ENCODE measurements at places on chromosomes 13 and 19. TPM values are rescaled to one million over a fixed set of nuclear protein-coding genes. Genes with fewer than 3 reads are reported as not detected.
A peak's percentile ranks its signal among the peaks of the same experiment; 100 is the strongest.

DNA sequence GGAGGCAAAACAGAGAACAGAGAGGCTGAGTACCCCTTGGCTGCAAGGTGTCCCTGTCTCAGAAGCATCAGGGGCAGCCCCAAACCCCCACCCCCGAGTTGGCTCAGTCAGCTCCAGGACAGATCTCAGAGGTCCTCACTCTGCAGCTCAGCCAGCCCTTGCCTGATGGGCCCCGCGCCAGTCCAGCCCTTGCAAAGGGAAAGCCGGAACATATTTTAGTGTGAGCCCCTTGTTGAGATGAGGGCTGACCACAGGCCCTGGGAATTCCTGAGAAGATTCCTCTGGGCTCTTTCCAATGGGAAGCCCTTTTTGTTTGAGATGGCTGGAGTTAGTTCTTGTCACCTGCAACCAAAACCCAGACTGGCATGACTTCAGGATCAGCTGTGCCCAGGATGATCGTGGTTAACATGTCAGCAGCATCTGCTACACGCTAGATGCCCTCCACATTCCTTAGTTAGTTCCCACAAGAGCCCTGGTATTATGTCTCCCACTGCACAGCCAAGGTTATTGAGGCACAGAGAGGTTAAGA is 33.9 kb upstream of the CCNE1 start:
- DNase-seq, result no peak

DNA sequence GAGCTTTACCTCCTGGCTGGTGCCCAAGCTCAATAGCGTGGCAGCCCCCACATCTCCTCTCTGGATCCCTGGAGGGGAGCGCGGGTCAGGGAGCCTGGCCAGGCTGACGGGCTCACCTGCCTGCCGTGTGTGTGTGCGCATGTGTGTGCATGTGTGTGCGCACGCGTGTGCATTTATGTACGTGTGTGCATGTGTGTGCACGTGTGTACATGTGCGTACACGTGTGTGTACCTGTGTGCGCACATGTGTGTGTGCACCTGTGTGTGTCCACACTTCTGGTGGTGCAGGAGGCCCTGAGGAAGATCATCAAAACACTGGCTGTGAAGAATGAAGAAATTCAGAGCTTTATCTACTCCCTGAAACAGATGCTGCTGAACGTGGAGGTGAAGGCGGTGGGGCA is 1.3 kb downstream of the FSD1 start:
- no peak for DNase-seq

DNA sequence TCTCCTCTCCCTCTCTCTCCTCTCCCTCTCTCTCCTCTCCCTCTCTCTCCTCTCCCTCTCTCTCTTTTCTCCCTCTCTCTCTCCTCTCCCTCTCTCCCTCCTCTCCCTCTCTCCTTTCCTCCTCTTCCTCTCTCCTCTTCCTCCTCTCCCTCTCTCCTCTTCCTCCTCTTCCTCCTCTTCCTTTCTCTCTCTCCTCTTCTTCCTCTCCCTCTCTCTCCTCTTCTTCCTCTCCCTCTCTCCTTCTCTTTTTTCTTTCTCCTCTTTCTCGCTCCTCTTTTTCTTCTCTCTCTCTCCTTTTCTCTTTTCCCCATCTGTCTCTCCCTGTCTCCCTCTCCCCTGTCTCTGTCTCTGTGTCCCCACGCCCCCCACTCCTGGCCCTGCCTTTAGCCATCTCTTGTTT is 136.7 kb downstream of the GGACT start:
- DNase-seq, result no peak

- DNase-seq, result no peak
Observed at GRCh38 chr19:40157059-40157458, 34.2 kb upstream of the MAP3K10 start.

- no peak for DNase-seq
Observed at GRCh38 chr19:16380943-16381755, 56.5 kb downstream of the KLF2 start.

- peak; percentile 63 for DNase-seq
Observed at GRCh38 chr19:44951179-44952159, 3.7 kb upstream of the CLPTM1 start.

DNA sequence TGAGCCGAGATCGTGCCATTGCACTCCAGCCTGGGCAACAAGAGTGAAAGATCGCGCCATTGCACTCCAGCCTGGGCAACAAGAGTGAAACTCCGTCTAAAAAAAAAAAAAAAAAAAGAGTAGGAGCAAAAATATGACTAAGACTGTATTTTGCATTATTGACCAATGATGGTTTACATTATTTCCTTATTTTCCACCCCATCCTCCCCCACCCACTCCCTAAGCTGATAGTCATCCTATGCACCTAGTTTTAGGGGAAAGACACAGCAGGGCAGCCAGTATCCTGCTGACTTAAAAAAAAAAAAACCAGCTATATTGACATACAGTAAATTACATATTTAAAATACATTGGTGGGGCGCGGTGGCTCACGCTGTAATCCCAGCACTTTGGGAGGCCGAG is 25.1 kb downstream of the VAV1 start:
- no peak for DNase-seq

- no peak for DNase-seq
Observed at GRCh38 chr13:41590643-41591042, 133.3 kb downstream of the RGCC start.

- DNase-seq, result peak; percentile 57
Observed at GRCh38 chr19:5154129-5154798, 185.4 kb downstream of the KDM4B start.

GRCh38 chr13:27607125-27607524 is 13.2 kb downstream of the LNX2 start:
- no peak for DNase-seq

DNA sequence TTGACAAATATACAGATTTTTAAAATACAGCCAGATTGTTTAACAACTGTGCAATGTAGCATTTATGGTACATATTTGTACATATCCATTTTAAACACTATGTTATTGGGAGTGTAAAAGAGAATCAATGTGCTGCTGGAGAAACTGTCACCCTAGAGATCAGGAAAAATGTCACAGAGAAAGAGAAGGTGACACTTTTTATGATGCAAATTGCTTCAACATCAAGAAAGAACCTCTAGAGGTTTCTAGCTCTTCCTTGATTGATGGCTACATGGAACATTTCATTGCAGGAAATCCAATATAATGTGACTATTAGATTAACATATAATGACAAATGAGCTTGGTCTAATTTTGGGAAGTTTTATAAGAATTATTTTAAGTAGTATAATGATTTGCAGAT is 1491.2 kb upstream of the PCDH20 start:
- no peak for DNase-seq

DNA sequence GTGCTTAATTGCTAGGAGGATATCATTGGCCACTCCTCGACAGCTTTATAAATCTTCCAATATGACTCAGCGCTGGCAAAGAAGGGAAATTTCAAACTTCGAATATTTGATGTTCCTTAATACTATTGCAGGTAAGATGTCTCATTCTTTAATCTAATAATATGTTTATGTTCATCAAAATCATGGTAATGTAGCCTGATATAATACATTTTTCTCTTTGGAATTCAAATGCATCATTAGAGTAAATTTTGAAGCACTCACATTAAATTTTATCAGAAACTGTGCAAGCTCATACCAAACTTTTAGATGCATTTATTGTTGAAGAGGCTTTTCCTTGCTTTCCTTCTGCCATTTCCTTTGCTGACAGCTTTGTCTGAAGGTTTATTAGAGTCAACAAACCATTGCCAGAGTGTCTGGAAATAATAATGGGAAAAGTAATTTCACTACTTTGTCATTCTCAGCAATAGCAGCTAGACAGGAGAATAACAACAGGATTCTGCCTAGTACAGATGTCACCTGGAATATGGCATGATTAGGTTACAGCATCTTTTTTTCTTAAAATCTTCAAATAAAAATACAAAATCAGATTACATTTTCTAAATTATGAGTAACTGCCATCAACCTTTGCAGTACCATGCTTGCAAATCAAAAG is 78.6 kb upstream of the MAB21L1 start:
- no peak for DNase-seq

DNA sequence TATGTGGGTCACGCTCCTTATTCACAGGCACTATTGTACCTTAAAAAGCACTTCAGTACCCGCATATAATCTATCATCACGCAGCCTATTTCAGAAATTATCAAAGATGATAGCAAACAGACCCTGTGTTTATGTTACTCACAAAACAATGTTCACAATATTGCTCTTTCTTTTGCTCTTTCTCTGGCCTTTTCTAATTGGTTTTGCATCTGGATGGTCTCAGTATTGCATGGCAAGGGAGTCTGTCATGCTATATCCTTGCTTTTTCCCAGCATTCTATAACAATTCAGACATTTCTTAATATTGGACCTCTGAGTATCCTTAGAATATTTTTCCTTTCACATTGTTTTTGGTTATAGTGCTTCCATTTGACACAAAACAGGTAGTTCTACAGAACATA is 541.8 kb upstream of the KLF12 start:
- DNase-seq, result no peak

DNA sequence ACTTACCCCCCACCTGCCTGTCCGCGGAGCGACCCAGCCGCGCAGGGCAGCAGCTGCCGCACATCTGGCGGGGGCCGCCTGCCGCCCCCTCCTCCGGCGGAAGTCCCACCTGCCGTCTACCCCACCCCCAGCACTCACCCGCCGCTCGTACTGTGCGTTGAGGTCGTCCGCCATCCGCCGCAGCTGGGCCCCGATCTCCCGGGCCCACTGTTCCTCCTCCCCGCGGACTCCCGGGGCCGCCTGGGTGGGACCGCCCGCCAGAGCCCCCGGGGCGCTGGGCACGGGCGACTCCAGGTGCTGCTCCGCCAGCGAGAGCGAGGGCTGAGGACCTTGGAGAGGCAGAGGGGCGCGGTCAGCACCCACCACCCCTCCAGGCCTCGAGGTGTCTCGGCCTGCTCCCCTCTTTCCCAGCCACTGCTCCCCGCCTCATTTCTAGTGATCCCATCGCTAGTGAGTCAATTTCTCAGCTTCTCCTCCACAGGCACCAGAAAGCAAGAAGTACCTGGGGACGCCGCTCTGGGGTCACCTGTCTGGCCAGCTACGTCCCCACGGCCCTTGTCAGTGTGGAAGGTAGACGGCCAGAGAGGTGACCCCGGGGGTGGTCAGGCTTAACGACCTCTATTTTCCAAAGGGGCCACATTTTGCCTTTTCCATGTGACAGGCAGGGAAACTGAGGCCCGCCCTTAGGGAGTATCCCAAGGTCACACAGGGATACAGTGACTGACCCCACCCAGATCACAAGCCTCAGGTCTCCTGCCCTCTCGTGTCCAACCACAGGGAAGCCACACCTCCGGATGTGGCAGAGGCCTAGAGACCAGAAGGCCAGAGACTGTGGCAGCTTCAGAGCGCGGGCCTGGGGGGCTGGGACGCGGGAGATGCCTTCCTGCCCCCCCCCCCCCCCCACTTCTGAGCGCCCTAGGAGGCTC is 4.3 kb downstream of the BBC3 start:
- peak; percentile 82 for DNase-seq

- peak; percentile 33 for DNase-seq
Observed at GRCh38 chr13:106533101-106533942, 2.1 kb downstream of the EFNB2 start.

DNA sequence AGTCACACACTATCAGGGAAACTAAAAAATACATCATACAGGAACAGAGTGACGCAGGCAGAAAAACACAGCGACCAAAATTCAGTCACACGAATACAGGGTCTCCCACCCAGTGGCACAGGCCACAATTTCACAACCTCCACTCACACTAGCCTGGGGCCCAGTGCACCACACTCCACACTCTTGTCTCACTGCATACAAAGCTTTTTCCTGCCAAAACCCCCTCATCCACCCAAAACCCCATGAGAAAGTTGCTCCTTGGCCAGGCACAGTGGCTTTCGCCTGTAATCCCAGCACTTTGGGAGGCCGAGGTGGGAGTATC is 1.2 kb downstream of the S1PR5 start:
- DNase-seq, result no peak

DNA sequence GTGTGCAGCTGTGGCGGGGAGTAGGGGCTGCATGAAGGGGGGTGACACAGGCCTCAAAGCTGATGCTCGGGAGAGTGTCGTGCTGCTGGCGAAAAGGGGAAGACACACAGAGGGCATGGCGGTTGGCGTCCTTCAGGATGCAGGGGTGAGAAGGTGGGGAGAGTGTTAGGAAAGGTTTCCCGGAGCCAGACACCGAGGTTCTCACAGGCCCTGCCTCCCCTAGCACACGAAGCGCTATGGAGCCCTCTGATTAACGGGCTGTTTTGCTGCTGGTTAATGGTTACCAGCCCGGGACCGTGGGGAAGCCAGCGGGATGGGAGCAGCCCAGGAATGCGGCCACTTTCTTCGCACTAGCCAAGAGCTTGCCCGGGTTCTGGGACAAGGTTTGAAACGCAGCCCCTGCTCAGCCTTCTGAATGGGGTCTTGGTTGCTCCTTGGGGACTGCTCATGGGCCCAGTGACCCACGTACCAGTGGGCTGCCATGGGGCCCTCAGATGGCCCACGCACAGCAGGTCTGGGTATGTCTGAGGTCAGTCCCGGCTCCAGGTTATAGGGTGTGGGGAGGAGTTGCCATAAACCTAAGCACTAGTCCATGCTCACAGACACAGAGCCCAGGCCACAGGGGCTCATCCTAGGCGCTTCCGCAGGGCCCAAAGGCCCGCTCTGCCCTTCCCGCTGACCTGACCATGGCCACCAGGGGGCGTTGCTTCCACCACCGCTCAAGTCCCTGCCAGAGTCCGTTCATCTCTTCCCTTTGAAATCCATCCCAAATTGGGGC is 31.3 kb upstream of the ISYNA1 start:
- DNase-seq, result peak; percentile 73

GRCh38 chr13:30392681-30393045 is 29.6 kb upstream of the UBE2L5 start:
- DNase-seq, result no peak

DNA sequence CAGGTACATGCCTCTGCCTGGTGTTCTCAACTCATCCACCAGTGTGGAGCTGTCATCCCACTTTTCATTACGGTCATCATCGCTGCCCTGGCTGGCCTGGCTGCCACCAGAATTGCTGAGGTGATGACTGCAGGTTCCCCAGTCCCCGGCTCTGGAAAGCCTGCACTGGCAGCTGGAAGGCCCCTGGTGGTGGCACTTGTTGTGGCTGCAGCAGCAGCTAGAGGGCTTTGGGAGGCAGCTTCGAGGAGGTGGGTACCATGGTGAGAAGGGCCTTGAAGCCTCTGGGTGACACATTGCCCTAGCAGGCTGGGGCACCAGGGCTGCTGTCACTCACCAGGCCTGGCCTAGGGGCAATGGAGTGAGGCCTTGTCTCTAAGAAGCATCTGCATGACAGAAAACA is 25.3 kb upstream of the ZNF14 start:
- DNase-seq, result no peak

GRCh38 chr19:46365561-46365960 is 18.7 kb downstream of the PPP5C start:
- no peak for DNase-seq

- DNase-seq, result no peak
Observed at GRCh38 chr13:62710787-62711186, 1295.1 kb upstream of the PCDH20 start.

The IL17D gene
- total RNA-seq, result 0.77 TPM

The CNMD gene
- total RNA-seq, result not detected

The CADM4 gene
- 0.28 TPM for total RNA-seq

The ZFP28 gene
- total RNA-seq, result 3.3 TPM

The STAP2 gene
- 10.0 TPM for total RNA-seq

The SIGLEC9 gene
- total RNA-seq, result 0.74 TPM

The ZNF865 gene
- total RNA-seq, result 13.2 TPM

The LYL1 gene
- 6.3 TPM for total RNA-seq

The PPFIA3 gene
- 6.2 TPM for total RNA-seq

The ZNF229 gene
- total RNA-seq, result 2.7 TPM

Measured in activated T-cell treated with anti-CD3 and anti-CD28 coated beads, Interleukin-2, amount 50 U/mL, for 72 hours (primary cell).